ENCODE measurements at places on chromosomes 7 and 10.

DNA sequence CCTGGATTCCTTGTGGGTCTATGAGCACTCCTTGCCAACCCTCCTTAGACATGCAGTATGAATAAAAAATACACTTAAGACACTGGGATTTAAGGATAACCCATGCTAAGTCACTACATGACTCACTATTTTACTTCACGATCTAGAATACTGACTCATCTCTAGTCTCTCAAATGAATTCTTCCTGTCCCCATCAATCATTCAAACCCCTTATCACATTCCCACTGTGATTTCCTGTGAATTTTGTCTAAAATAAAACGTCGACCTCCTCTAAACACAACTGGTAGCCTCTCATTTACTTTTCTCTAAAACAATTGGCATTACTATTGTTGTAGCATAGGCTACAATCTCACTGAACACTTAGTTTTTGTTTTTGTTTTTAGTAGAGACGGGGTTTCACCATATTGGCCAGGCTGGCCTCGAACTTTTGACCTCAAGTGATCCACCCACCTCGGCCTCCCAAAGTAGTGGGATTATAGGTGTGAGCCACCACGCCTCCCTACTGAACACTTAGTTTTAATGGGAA is 3.9 kb upstream of the IQUB start:
- peak; percentile 35 for DNase-seq

DNA sequence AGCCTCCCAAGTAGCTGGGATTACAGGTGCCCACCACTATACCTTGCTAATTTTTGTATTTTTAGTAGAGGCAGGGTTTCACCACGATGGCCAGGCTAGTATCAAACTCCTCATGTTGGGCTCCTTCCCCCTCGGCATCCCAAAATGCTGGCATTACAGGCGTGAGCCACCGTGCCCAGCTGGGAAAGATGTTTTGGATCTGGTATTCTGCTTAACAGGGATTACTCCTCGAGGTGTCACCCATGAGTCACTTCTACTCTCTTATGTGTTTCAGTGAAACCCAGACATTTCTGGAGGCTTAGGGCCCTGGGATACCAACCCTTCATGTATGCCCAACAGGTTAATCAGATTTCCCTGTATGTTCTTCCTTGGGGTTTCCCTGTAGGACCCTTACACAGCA is 11.8 kb upstream of the OPN4 start:
- DNase-seq, result no peak

GRCh38 chr7:141943846-141944245 is 2.9 kb downstream of the CLEC5A start:
- DNase-seq, result no peak

DNA sequence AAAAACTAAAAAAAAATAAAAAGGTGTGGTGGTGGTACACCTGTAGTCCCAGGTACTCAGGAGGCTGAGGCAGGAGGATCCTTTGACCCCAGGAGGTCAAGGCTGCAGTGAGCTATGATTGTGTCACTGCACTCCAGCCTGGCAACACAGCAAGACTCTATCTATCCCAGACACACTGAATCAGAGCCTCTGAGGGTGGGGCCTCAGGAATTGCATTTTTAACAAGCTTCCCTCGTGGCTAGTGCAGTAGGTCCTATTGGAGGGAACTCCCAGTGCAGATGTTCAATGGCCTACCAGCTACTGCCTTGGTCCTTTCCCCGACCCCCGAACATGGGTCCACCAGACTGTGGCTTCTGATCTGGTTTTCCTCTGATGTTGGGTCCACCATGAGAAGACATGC is 14.9 kb downstream of the STRA8 start:
- no peak for DNase-seq

GRCh38 chr7:90980545-90980944 is 283.7 kb upstream of the FZD1 start:
- DNase-seq, result no peak

DNA sequence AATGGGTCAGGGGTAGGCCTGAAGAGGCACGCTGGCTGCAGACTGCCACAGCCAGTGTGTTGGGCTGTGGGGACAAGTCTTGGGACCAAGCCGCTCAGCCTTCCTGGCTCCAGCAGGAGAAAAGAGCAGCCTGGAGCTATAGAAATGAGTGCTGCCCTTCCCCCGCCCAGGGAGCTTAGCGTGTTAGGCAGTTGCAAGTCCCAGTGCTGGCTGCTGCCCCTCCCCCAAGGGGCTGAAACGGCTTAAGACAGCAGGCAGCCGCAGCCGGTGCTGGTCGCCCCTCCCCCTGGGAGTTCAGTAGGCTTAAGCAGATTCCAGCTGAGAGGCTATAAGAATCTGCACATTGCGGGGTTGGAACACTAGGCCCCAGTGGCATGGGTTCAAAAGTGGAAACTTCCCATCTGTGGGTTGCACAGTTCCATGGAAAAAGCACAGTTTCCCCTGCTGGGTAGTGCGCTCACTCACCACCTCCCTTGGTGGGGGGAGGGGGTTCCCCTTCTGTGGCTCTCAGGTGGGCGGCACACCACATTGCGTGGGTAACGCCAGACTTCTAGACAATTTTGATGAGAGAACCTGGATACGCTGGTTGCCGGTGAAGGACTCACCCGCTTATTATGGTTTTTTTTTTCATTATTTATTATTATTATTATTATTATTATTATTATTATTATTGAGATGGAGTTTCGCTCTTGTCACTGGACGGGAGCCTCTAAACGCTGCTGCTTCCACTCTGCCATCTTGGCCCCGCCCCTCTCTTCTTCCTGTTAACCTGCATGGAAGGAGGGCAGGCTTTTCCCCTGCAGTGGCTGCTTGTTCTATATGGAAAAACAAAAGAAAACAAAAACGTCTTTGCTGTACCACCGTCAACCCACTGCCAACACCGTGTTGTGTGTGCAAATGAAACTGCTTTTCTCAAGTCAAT is 151.1 kb downstream of the CXCL12 start:
- DNase-seq, result no peak

- DNase-seq, result no peak
Observed at GRCh38 chr10:123298583-123298982, 144.4 kb downstream of the BUB3 start.

DNA sequence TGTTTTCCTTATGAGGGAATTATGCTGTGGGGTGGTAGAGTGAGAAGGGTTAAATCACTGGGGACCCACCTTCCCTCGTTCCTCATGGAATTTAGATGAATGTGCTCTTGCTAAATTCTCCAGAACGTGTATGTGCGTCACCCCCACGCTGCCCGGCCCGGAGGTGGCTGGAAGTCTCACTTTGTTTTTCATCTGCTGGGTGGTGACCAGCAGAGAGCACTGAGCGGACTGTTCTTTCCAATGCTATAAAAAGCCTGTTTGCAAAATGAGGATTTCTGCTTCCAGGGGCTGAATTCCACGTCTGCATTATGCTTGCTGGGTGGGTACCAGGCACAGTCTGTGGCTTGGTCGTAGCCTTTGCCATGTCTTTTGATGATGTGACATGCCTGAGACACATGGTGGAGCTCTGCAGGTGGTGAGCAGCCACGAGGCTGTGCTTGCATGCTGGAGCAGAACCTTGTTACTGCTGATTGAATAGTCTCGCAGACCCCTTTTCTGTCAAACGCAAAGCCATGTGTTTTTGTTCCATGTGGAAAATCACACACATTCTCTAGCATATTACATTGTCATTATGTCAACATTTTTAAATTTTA is 31.9 kb upstream of the INSYN2A start:
- DNase-seq, result no peak

DNA sequence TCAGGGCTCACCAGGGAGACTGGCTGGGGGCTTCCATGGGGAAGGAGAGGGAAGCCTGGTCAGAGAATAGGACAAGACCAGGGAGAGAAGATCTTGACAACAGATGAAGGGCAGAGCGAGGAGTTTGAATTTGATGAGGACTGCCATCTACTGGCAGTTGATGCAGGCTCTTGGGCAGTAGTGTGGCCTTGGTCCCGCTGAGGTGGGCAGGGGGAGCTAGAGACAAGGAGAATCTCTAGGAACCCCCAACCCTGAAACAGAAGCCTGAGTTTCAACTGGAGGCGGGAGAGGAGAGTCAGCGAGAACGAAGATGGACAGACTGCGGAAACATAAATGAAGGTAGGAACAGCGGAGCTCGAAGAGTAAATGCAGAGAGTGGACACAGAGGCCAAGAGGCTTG is 81.0 kb downstream of the PPP1R3C start:
- peak; percentile 67 for DNase-seq

DNA sequence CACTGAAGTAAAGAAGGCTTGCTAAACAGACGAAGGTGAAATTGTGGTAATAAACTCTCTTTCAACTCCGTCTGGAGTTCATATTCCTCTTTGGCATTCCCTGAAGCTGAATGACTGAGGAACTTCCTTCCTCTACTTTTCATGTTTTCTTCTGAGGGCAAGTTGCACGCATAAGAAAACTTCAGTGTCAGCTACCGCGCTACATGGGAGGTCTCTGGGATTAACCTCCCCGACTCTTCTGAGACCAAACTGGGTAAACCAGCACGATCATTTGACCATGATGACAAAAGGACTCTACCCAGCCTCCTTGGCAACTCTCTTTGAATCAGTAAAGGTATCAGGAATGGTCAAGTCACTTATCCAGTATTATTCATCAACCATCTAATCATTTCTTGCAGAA is 44.7 kb downstream of the RHOBTB1 start:
- DNase-seq, result no peak

GRCh38 chr7:115754226-115754625 is 276.3 kb downstream of the TFEC start:
- peak; percentile 8 for DNase-seq

GRCh38 chr7:35365523-35365922 is 111.6 kb upstream of the TBX20 start:
- no peak for DNase-seq

- DNase-seq, result no peak
Observed at GRCh38 chr7:156218544-156219306, 406.5 kb upstream of the SHH start.

GRCh38 chr7:98168181-98168903 is 42.9 kb upstream of the BHLHA15 start:
- peak; percentile 35 for DNase-seq

DNA sequence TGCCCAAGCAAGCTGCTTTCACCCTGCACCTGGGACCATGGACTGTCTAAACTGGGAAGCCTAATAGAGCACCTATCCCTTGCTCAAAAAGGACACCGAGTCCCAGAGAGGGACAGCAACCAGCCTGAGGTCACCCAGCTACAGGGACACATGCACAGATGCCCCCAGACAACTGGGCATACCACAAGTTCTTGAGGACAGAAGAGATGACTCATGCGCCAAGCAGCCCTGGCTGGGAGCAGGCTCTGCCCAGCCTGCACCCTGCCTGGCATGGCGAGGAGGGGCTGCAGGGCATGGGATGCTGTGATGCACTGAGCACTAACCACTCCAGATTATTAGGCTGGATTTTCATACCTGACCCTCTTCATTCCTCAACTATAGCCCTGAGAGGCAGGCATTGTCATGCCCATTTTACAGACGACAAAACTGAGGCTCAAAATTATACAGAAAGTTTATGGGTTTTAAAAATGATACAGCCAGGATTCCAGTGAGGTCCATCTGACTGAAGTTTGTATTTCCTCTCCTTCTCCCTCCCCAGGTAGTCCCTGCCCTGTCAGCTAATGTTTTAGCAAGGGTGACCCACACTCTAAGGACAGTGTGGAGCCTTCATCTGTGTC is 289.3 kb upstream of the ZMIZ1 start:
- DNase-seq, result peak; percentile 17

DNA sequence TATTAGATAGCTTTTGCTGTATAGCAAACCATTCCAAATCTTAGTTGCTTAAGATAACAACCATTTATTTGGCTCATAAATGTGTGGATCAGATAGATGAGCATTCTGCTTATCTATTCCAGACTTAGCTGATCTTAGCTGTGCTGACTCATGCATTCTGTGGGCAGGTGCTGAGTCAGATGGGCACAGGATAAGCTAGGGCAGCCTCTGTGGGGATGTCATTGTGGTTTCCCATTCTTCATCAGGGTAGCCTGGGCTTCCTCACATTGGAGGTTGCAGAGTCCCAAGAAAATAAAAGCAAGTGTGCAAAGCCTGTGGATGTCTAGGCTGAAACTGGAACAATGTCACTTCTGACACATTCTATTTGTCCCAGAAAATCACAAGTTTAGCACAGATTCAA is 917.0 kb downstream of the TYW1 start:
- no peak for DNase-seq

DNA sequence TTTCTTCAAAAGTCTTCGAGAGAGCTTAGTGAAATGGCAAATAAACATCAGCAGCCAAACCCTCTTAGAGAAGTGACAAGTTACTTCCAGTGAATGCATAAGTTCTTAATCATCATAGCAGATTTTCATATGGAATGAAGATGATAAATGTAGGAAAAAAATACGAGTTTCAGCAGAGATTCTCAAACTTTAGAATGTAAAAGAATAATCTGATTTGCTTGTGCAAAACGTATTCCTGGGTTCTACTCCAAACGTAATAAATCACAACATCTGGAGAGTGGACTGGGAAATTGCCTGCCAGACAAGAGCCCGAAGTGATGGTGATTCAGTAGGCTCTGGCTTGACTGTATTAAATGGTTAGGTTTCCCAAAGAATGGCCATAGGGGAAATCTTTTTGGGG is 62.2 kb downstream of the AKR1E2 start:
- no peak for DNase-seq

- DNase-seq, result no peak
Observed at GRCh38 chr10:22329150-22329549, 8.3 kb downstream of the BMI1 start.

DNA sequence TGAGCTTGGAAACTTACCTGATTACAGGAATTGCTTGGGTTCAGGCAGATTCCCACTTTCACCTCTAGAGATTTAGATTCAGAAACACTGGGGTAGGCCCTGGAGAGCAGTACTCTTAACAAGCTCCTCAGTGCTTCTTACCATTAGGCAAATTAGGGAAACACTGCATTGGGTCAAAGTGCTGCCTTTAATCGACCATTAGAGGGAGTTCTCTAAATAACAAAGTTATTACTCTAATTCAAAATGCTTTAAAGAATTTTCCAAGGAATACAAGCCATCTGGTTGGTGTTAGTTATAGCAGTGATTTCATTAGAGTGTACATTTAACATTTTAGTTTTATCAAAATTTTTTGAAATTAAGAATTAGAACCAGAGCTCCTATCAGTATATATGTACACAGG is 324.5 kb downstream of the GFRA1 start:
- DNase-seq, result no peak

GRCh38 chr10:96743988-96744585 is 23.8 kb upstream of the PIK3AP1 start:
- DNase-seq, result no peak

DNA sequence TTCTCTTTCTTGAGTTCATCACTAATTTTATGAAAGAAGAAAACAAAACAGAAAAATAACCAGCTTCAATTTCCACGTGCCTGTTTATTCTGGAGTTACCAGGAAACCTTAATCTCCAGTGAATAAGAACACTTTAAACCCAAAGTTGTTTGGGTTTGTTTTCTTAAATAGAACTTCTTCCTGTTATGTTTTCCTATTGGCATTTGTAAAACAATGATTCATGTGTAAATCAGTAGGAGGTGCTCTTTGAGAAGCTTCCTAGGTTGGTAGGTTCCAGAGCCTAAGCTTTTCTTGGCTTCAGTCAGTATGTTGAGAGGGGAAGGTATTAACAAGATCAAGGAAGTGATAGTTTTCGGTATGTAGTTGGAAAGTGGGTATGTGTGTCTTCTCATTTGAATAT is 119.0 kb downstream of the BICC1 start:
- DNase-seq, result no peak

Measured in foreskin melanocyte (primary cell).